ENCODE measurements at places on chromosomes 5 and 9.
A peak's percentile ranks its signal among the peaks of the same experiment; 100 is the strongest.

DNA sequence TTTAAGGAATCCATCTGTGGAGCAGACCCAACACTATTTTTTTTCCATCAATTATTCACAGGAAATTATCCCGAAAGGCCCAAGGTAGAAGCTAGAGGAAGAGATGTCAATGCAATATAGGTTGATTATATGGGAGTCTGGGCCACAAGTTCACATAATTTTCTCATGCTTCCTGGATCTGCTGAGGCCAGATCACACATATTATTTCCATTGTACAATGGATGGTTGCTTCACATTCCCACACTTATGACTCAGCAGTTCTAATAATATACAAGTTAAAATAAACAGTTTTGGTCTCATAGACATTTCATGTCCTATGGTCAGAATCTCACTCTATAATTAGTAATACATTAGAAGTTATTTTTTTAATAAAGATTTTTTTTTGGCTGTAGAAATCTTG lies 66.0 kb upstream of the PTPRD start:
- DNase-seq = peak; percentile 5

- DNase-seq = no peak
Observed at GRCh38 chr5:14231156-14231555, 88.0 kb downstream of the TRIO start.

- no peak for DNase-seq
Observed at GRCh38 chr5:34611464-34612415, 44.4 kb upstream of the RAI14 start.

- no peak for DNase-seq
Observed at GRCh38 chr5:83096660-83097339, 19.5 kb downstream of the XRCC4 start.

DNA sequence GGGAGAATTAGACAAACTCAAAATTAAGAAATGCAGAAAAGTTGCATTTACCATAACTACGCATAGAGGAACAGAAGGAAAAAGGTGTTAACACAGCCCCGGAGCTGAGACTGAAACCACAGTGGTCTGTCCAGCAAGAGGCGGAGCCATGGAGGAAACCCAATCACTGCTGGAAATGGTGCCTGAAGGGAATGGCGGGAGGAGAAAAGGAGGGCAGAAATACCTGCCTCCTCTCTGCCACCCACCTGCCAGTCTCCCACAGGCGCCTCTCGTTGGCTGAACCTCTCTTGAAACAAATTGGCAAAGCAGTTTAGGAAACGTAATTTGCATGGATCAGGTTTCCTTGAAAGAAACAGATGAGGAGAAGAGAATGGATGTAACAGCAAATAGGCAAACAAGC lies 9.7 kb upstream of the PRKACG start:
- DNase-seq = no peak

DNA sequence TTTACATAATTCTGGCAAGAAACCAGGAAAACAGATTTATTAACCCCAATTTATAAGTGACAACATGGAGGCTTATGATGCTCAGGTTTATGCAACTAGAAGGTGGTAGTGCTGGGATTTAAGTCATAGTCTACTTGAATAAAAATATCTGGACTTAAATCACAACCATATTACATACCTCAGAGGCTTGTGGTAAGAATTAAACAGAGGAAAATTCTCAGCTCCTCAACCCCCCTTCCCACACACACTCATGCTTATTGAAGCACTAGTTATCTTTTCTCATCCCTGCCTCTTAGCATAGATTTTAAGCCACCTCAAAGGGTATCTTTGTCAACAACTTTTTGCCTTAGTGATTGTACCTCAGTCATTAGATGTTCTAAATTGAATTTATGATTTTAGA lies 731.0 kb downstream of the PRELID2 start:
- DNase-seq = no peak

DNA sequence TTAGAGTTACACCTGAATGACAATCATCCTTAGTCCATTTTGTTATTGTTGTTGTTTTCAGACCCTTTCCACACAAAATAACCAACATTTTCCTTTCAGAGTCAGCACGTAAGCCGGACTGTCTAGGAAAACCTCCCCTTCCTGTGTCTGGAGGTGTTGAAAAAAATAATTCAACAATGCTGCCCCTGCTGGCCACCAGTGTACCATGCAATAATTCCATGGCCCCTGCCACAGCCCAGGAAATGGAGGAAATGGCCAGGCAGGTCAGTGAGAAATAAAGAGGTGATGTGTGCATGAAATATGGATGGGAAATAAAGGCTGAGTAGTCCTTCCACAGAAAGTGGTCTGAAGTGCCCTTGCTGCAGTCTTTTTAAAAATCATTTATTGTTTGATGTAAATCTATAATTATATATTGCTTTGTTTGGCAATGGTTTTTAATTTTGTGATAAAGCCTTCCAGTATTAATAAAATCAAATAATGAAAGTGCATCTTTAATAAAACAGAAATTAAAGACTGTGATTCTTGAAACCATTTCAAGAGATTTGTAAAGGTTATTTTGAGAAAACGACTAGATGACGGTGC lies 152.8 kb upstream of the PAPPA start:
- DNase-seq = no peak

GRCh38 chr5:88489364-88489763 lies 220.7 kb upstream of the TMEM161B start:
- no peak for DNase-seq

DNA sequence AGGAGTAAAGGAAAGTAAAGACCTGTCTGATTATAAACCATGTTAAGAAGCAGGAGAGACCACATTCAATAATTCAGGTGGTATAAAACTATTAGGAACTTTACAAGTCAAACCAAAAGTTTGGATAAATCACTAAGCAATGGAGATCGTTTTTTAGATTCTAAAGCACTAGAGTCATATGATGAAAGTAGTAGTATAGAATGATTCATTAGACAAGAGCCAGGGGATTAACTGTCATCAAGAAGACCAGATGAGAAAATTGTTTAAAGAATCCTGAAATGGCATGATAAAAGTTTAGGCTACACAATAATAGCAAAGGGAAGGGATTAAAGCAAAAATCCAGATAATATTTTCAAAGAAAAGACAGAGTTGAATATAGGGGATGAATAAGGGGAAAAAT lies 12.9 kb upstream of the CARNMT1 start:
- no peak for DNase-seq

DNA sequence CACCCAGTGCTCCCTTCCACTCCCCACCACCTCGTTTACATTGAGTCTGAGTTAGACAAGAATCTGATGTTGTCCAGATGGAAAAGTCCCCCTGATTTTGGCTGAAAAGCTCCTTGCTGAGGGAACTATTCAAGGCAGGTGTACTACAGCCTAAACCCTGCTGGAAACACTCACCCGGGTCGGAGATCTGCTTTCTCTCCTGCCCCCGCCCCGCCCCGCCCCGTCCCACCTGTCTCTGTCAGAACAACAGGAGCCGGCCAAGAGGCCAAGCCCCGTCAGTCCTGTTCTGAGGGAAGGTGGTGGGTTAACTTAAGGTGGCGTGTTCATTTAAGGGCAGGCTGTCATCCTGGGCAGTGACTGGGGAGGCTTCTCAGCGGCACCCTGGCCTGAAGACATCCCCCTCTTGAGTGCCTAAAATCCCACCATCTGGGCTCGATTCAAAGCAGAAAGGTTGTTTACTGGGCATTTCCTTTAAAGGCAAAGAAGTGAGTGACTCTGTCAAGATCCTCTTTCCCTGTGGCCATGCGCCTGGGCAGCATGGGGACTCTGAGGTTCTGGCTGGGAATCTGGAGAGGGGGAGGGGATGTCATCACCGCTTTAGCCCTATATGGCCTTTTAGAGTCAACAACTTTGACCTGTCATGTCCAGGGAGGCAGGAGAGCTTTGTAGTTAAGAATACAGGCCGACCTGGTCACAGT lies 71.1 kb upstream of the NEURL1B start:
- no peak for DNase-seq

- no peak for DNase-seq
Observed at GRCh38 chr5:124923131-124923530, 176.7 kb upstream of the ZNF608 start.

DNA sequence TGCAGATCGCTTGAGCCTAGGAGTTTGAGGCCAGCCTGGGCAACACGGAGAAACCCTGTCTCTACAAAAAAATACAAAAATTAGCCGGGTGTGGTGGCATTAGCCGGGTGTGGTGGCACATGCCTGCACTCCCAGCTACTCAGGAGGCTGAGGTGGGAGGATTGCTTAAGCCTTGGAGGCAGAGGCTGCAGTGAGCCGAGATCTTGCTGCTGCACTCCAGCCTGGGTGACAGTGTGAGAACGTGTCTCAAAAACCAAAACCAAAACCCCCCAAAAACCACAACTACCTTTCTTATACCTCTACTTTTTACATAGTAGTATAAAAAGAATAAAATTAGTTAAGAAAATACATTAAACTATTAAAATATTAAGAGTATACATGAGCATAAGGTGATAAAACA lies 121.2 kb downstream of the RAPGEF6 start:
- DNase-seq = no peak

DNA sequence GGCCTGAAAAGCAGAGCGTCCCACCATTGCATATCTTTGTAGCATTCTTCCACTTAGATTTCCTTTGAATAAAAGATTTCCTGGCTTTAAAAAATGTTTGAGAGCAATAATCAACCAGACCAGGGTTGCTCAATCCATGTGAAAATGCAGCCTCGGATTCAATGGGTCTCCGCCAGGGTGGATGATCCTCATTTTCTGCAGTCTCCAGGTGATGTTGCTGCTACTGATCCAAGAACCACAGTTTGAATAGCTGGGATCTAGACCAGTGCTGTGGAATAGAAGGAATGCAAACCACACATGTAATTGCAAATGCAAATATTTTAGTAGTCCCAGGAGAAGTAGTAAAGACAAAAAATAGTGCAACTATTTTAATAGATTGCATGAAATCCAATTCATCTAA lies 317.6 kb downstream of the IRX1 start:
- no peak for DNase-seq

- DNase-seq = no peak
Observed at GRCh38 chr5:59471463-59471862, 422.1 kb downstream of the PDE4D start.

DNA sequence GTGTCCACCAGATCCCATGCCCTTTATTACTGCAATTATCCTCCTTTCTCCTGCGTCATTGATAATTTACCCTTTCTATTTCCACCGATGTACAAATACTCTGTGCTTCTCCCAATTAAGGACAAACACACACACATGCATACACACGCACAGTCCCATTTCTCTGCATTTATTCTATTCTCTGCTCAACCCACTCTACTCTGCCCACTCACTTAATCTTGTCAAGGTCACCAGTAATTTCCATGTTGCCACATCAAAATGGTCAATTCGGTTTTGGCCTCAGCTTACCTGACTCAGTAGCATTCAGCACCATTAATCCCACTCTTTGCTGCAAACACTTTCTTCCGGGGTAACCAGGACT lies 14.6 kb upstream of the STRBP start:
- no peak for DNase-seq

GRCh38 chr5:143014017-143014651 lies 244.0 kb downstream of the ARHGAP26 start:
- no peak for DNase-seq

GRCh38 chr5:155827949-155828348 lies 499.0 kb upstream of the SGCD start:
- DNase-seq = no peak

- no peak for DNase-seq
Observed at GRCh38 chr5:84783003-84783402, 398.3 kb upstream of the EDIL3 start.

DNA sequence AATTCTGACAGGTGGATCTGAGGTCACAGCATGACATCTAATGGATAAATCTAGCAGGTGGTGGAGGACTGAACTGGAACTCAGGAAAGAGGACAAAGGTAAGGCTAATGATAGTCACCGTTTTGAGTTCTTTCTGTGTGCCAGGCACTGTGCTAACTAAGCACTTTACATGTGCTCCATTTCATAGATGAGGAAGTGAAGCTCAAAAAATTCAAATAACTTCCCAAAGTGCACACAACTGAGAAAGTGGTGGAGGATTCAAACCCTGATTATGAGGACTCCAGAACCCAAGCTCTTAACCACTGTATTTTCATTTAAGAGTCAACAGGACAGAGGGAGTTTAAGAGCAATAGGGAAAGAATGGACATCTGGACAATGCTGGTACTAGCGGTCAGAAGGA lies 7.1 kb upstream of the DELE1 start:
- no peak for DNase-seq

- DNase-seq = peak; percentile 86
Observed at GRCh38 chr9:98848450-98849149, 41.1 kb downstream of the GALNT12 start.

DNA sequence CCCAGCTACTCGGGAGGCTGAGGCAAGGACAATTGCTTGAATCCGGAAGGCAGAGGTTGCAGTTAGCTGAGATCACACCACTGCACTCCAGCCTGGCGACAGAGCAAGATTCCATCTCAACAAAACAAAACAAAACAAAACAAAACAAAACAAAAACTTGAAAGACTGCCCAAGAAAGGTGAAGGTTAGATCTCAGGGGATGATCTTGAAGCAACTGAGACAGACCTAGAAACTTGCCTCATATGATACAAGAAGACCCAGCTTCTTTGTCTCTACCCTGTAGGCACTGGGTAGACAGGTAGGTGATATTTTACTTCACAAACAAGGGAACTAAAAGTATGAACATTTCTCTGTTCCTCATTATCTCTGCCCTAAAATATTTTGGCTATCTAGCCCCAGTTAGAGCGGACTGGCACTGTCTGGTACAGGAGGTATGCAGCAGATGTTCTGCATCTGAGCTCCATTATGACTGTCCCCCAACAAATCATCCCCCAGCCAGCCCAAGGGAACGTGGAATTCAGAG lies 26.3 kb upstream of the SHOC1 start:
- no peak for DNase-seq

- no peak for DNase-seq
Observed at GRCh38 chr9:125380406-125380805, 118.8 kb downstream of the GAPVD1 start.

GRCh38 chr9:129675620-129676019 lies 10.2 kb downstream of the PRRX2 start:
- no peak for DNase-seq

- DNase-seq = no peak
Observed at GRCh38 chr5:69364414-69364813, 4.9 kb downstream of the AK6 start.

GRCh38 chr9:92058723-92059444 lies 56.3 kb downstream of the SPTLC1 start:
- no peak for DNase-seq

DNA sequence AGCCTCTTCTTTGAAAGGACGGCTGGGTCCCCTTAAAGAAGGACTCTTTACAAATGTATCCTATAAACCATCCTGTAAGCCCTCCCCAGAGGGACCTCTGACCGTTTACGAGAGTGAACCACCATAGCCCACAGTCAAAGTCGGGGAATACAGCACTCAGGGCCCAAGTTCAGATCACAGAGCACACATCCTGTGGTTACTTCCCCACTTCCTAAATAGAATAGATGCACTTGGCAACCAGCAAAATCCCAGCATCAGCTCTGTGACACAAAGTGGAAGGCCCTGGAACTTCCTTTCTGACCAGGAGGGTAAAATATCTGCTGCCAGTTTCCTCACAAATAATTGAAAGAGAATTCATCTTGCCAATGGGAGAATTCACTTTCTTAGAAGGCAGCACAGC lies 6.9 kb upstream of the IGFBPL1 start:
- DNase-seq = no peak

- no peak for DNase-seq
Observed at GRCh38 chr5:103428923-103429322, 133.7 kb downstream of the NUDT12 start.
